Natural killer cell treated with Interleukin-12 subunit alpha and Interleukin-12 subunit beta and Interleukin-15 and Interleukin-18, amount 100 ng/mL, for 72 hours (primary cell): ENCODE measurements at places on chromosomes 7 and 10. TPM values are rescaled to one million over a fixed set of nuclear protein-coding genes. Genes with fewer than 3 reads are reported as not detected.

Gene FERD3L
- not detected for total RNA-seq

Gene LIPM
- total RNA-seq: not detected

DNA sequence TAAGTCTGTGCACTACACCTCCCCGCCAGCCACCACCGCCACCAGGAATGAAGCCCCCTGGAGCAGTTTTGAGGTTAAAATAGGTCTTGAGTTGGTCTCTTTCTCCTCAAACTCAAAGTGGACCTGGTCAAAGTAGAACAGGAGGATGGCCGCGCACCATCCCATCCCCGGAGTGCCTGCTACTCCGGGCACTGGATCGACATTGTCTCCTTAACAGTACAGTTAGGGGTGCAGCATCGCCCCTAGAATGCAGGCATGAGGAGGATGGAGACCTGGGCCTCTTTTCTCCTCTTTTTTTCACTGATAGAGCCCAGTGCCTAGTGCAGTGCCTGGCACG lies 145.5 kb downstream of the SLIT1 start:
- peak; percentile 37 for DNase-seq
- H3K27me3 ChIP-seq: peaks cover 8% of the 10 kb centered on the region
- H3K4me1 ChIP-seq: peaks cover 14% of the 10 kb centered on the region
- no peak overlapping the region for H3K4me3 ChIP-seq
- H3K36me3 ChIP-seq: no peaks in the 10 kb centered on the region

GRCh38 chr10:28984431-28984830 lies 304.4 kb upstream of the LYZL1 start:
- H3K27ac ChIP-seq: no peak overlapping the region
- no peak for DNase-seq
- no peak overlapping the region for H3K4me3 ChIP-seq
- peaks cover 4% of the 10 kb centered on the region for H3K4me1 ChIP-seq
- H3K36me3 ChIP-seq: no peaks in the 10 kb centered on the region

DNA sequence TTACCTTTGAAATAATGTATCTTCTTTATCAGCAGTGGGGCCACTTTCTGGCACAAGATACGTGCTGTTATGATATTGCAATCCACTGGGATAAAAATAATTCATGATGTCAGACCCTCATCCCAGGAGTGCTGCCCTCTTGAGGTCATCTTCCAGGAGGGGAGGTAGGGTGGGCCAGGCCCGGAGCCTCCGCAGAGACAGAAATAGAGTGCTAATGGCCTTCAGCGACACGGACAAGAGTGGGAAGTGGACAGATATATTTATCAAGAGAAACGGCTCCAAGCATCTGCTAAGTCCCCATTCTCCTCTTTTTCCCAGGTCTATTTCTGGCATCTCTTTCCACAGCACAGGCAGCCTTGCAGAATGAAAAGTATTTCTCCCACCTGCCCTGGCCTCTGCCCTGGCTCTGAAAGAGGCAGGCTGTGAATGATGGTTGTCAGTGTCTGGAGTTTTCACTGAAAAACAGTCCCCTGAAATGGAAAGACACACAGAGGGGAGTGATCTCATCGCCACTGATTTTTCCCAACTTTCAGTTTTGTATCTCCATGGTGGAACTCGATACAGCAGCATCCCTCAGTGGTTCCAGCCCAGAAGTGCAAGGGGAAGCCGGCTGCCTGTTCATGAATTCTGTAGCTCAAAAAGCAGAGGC lies 251.7 kb upstream of the MYO3A start:
- H3K4me1 ChIP-seq: no peaks in the 10 kb centered on the region
- no peak overlapping the region for H3K27ac ChIP-seq
- DNase-seq: no peak
- H3K36me3 ChIP-seq: no peaks in the 10 kb centered on the region

DNA sequence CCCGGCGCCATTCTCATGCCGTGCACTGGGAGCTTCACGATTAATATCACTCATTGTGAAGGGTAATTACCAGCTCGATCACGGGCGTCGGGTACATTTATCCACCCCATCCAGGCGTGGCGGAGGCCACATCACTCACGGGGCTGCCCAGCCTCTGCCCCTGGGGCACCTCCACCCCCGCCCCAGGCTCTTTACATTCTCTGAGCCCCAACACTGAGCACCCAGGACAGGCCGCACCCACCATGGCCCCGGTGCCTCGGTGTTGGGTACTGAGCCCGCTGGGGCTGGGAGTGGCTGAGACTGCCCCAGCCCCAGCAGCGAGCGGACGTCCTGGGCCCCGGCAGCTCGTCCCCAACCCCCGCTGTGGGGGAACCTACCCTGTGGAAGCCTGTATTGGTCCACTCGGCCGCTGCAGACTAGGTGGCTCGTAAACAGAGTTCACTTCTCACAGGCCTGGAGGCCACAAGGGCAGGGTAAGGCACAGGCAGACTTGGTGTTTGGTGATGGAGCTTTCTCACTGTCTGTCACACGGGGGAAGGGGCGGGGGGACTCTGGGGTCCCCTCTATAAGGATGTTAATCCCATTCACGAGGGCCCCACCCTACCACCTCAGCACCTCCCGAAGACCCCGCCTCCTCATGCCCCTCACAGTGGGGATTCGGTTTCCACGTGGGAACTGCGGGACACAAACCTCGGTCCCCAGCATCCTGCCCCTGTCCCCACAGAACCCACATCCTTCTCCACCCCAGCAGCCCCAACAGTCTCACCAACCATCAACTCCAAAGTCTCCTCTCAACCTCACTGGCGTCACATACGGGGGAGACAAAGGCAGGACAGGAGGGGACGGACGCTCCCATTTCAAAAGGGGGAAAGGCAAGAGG lies 184.1 kb downstream of the ELFN1 start:
- no peak overlapping the region for H3K27ac ChIP-seq
- H3K4me3 ChIP-seq: no peak overlapping the region
- H3K27me3 ChIP-seq: no peaks in the 10 kb centered on the region
- peak; percentile 56 for DNase-seq
